CD14-positive monocyte (primary cell): ENCODE measurements at places on chromosomes 2 and 18. TPM values are rescaled to one million over a fixed set of nuclear protein-coding genes. Genes with fewer than 3 reads are reported as not detected.

- no peak for DNase-seq
Observed at GRCh38 chr2:134815741-134816140, 22.7 kb upstream of the ACMSD start.

GRCh38 chr2:119431155-119431975 lies at the start of gene TMEM37:
Gene TMEM37, plus strand, starts transcription at chr2:119431854. Its CDS starts 50 bp downstream, at chr2:119431904.
- DNase-seq = no peak

GRCh38 chr2:217988014-217988839 lies 14.6 kb downstream of the TNS1 start:
- peak; percentile 65 for DNase-seq

GRCh38 chr2:138581909-138582308 lies 80.3 kb downstream of the SPOPL start:
- no peak for DNase-seq

DNA sequence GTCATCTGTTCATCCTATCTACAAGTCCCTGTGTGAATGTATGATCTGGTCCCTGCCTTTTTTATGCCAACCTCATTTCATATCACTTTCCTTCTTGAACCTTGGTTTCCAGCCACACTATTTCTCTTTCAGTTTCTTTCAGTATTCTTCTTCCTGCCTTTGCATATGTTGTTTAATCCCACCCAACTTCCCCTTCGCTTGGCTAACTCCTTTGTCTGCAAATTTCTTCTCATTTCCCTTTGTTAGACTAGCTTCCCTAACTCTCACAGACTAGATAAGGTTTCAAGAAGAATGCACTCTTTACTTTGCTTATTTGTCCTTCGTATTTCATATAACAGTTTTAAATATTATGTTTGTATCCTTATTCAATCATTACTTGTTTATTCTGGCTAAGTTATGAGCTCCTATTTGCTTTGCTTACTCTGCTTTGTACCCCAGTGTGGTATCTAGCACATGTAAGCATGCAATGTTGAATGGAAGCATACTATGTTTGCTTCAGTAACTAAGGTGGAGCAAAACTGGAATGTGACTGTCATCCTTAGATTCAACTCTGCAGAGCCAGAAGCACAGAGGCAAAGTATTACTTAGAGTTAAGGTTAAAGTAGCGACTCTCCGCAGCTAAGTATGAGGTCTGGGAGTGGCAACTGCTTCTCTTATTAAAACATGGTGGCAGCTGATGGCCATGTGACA lies 681.3 kb downstream of the CPS1 start:
- DNase-seq = no peak

DNA sequence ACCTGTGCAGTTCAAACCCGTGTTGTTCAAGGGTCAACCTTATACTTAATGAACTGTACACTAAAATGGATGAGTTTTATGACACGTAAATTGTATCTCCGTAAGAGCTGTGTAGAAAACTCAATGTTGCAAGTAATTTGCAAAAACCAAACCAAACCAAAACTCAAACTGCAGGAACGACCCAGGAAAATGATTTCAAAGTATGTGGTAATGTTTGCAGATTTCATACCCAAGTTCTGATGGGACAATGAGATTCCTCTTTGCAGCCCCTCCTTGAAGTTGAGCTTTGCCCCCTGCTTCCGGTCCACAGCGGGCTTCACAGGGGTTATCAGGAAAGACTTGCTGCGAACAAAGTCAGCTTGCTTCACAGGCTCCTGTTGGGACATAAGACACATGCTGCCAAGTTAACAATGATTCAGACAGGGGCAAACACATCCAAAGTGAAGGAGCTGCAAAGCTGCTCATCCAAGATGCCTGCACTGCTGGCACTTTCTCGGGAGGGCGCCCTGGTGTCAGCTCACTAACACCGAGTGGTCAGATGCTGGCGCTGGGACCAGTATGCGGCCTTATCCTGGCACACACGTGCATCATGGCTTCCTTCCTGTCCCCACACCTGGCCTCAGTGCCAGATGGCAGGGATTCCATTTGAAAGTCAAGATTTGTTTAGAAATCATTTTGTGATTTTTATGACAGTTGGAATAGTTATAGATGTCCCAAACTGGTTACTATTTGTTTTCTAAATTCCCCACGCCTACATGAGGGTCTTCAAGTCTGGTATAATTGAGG lies 65.2 kb upstream of the MGAT4A start:
- no peak for DNase-seq

DNA sequence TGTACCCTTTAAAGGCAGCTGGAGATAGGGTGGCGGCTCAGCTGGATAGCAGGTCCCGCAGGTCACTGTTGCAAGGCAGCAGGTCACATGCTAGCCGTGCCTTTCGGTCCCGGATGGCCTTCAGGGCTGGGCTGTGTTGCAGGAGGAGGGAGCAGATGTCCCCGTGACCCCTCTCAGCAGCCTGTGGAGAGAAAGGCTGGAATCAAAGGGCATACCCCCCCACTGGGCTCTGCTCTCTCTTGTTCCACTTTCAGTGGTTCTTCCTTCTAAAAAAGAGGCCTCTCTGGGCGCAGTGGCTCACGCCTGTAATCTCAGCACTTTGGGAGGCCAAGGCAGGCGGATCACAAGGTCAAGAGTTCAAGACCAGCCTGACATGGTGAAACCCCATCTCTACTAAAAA lies 4.4 kb upstream of the ANKRD23 start:
- no peak for DNase-seq

GRCh38 chr2:191625016-191625415 lies 52.9 kb upstream of the NABP1 start:
- DNase-seq = peak; percentile 83

DNA sequence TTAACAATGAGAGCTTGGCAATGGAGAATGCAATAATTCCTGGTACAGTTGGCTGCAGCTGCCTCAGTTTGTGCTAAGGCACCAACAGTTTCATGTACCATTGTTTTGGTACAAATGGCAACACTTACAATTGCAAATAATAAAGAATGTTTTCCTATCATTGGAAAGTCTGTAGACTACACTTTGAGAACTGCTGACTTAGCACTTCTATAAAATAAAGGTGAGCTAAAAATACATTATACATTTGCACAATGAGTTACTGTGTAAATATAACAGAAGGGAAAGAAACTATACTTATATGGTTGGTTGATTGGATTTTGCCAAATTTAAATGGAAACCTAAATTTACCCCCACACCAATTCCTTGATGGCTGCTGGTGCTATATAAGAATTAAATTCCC lies 44.9 kb upstream of the TWSG1 start:
- DNase-seq = no peak

GRCh38 chr2:220117025-220117424 lies 489.6 kb downstream of the SLC4A3 start:
- DNase-seq = no peak

- DNase-seq = no peak
Observed at GRCh38 chr2:74845991-74846390, 12.1 kb downstream of the HK2 start.

GRCh38 chr2:159558479-159558878 lies 57.9 kb downstream of the BAZ2B start:
- DNase-seq = no peak

DNA sequence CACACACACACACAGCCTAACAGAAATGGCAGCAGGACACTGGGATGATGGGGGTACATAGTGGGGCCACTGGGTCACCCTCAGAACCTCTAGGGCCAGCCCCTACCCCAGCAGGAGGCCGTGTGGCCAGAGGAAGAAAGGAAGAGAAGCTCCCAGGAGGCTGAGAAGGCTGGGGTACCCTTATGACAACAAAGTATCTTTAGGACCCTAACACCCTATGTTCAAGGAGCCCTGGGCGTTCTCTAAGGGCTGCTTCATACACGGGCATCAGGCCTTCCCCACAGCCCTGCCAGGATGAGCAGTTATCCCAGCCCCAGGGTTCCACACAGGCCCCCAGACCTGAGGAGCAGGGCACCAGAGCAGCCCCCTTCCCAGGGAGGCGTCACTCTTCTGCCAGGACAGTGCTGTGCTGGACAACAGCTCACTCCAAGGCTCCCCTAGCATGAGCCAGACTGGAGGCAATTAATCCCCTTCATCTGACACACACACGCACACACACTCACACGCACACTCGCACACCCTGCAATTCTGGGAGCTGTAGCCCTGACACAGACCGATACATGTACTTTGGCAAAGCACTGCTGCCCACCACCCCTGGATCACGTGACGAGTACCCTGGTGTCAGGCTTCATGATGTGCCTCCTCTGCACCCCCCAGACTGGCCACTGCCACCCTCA lies 163.6 kb downstream of the TNS1 start:
- no peak for DNase-seq

GRCh38 chr2:135144343-135144742 lies 92.3 kb downstream of the RAB3GAP1 start:
- DNase-seq = no peak

GRCh38 chr2:233329489-233330135 lies 22.0 kb downstream of the SAG start:
- DNase-seq = no peak

DNA sequence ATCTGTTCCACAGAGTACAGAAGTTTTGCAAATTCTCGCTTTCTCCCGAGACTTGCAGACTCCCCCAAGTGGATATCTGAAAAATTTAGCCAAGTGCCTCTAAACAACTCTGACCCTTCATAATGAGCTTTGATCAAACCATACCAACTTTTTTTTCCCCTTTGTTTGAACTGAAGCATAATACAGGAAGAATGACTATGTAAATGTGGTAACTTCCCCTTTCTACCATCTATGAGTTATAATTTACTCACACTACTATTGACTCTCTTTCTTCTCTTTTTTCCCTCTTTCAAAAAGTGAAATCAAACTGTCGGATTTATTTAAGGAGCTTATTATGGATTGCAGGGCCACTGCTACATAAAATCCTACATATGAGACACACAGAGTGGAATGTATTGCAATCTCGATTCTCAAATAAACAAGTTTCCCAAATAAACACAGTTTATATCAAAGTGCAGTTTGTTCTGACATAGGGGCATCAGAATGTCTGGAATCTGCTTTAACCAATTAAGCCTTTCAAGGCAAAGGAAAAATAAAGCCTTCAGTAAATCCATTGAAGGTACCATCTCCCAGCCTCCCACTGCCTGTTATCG lies 1.4 kb upstream of the ZNF804A start:
- peak; percentile 94 for DNase-seq

DNA sequence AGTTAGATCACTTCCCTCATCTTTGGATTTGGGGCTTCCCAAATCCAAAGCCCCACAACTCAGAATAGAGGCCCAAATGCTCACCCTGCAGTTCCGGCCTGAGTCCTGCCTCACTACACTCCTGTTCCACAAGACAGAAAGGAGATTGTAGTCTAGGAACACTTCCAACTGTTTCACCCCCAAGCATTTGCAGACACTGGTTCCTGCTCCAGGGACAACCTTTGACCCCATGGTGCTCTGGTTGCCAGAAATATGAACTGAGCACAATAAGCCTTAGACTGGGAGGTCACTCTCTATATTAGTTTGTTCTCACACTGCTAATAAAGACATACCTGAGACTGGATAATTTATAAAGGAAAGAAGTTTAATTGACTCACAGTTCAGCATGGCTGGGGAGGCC lies 49.0 kb downstream of the HRH4 start:
- no peak for DNase-seq

DNA sequence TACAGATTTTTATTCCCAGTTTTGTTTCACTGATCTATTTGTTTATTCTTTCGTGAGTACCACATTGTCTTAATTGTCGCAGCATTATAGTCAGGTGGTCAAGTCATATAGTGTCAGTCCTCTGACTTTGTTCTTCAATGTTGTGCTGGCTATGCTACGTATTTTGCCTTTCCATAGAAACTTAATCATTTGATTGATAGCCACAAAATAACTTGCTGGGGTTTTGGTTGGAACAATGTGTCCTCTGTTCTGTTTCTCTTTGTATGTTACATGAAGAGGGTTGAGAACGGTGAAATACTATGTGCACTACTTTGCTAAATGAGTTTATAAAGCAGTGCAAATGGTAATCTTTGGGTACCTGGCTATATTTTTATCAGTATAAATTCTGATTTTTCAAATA lies 64.9 kb upstream of the TTC27 start:
- DNase-seq = no peak

- DNase-seq = no peak
Observed at GRCh38 chr2:11314487-11314886, 29.9 kb downstream of the ROCK2 start.

GRCh38 chr2:24209389-24210105 lies 34.7 kb downstream of the FAM228A start:
- DNase-seq = no peak

PSD4 gene
- 18.2 TPM for polyA plus RNA-seq

PTGR3 gene
- polyA plus RNA-seq = 14.1 and 23.6 TPM in 2 replicates

NDUFV2 gene
- 184 TPM for polyA plus RNA-seq

SLC11A1 gene
- polyA plus RNA-seq = 352 TPM

PLGLB1 gene
- not detected for polyA plus RNA-seq

TUBB8B gene
- polyA plus RNA-seq = 0.42 TPM

MC5R gene
- polyA plus RNA-seq = 0.12 TPM

AGXT gene
- not detected for polyA plus RNA-seq

GBX2 gene
- polyA plus RNA-seq = not detected in 2 replicates

IL1A gene
- 0.26 TPM for polyA plus RNA-seq
